Activated CD8-positive, alpha-beta memory T cell treated with anti-CD3 and anti-CD28 coated beads, Interleukin-2, amount 10 ng/mL, durations not matched to agents 7 days and 5 days (primary cell): ENCODE measurements at places on chromosomes 6 and 20.

DNA sequence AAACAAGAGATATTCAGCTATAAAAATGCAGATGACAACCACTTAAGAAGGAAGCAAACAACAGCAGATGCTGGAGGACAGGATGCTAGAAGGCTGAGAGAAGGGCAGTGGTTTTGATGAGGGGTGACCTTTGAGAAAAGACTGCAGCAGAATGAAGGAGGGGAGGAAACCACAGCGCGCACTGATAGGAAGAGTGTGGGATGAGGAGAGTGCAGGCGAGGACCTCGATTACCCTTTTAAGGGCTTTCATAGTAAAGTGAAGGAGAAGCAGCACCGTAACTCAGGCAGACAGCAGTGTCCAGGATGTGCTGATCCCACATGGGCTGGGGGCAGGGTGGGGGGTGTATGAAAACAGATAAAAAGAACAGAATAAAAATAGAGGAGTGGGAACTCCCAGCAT, 19.2 kb downstream of the ZBTB2 start:
- peaks cover 26% of the 10 kb centered on the region for H3K36me3 ChIP-seq
- H3K27me3 ChIP-seq: no peaks in the 10 kb centered on the region
- H3K27ac ChIP-seq: peak overlapping the region; percentile 91
- peak; percentile 74 for DNase-seq
- peaks cover 59% of the 10 kb centered on the region for H3K4me1 ChIP-seq

DNA sequence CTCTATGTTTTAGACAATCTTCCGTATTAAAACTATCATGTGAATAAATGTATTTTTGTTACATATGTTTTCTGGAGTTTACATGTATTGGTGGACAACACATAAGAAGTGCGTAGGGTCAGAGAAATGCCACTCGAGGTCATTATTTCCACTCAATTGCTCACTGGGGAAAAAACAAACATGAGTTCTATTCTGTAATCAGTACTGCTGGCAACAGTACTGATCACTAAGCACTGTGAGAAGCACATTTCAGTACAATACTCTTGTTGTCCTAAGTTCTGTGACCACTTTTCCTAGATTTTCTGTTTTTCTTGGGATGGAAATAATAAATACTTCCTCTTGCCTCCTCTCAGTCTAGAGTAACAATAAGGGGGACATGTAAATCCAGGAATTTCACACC, 44.5 kb downstream of the UST start:
- peaks cover 4% of the 10 kb centered on the region for H3K4me1 ChIP-seq
- H3K4me3 ChIP-seq: no peak overlapping the region
- no peaks in the 10 kb centered on the region for H3K36me3 ChIP-seq
- no peak overlapping the region for H3K27ac ChIP-seq
- DNase-seq: no peak
- no peaks in the 10 kb centered on the region for H3K27me3 ChIP-seq

- H3K27me3 ChIP-seq: peaks cover 76% of the 10 kb centered on the region
- H3K4me3 ChIP-seq: peak overlapping the region; percentile 76
- no peaks in the 10 kb centered on the region for H3K36me3 ChIP-seq
- peaks cover 26% of the 10 kb centered on the region for H3K4me1 ChIP-seq
- H3K27ac ChIP-seq: no peak overlapping the region
Observed at GRCh38 chr20:10673176-10673841, 490 bp downstream of the JAG1 start.

DNA sequence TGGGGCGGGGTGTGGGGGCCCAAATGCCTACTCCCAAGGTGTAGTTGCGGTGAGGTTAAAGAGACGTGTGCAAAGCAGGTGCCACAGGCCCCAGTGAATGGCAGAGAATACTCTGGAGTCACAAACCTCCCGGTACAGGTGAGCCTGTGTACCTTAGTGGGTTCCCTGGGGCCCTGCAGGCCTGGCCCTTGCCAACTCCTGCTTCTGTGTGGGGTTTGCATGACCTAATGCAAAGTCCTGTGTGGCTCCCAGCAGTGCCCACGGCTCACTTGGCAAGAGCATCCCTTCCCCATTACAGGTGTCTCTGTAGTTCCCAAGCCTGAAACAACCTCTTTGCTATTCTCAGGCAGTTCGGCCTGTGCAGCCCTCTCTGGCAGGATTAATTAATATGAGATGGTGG, 17.5 kb downstream of the SPDEF start:
- no peaks in the 10 kb centered on the region for H3K36me3 ChIP-seq
- no peak overlapping the region for H3K4me3 ChIP-seq
- no peaks in the 10 kb centered on the region for H3K4me1 ChIP-seq
- H3K27me3 ChIP-seq: no peaks in the 10 kb centered on the region
- no peak for DNase-seq
